ENCODE measurements at places on chromosomes 7 and 10.

DNA sequence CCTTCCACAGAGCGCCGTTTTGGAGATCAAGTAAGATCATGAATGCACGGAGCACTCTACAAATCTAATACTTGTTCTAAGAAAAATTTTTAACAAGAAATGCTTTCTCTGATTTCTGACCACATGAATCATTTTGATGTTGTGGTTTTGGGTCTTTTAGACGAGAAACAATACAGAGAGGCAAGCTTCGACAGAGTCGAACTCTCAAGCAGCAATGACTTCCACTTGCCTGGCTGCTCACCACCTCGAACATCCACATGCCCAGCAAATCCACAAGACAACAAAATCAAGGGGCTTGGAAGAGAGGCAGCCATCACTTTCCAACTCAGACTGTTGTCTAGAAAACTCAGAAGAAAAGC lies 69.4 kb upstream of the GSDME start:
- DNase-seq, result no peak

DNA sequence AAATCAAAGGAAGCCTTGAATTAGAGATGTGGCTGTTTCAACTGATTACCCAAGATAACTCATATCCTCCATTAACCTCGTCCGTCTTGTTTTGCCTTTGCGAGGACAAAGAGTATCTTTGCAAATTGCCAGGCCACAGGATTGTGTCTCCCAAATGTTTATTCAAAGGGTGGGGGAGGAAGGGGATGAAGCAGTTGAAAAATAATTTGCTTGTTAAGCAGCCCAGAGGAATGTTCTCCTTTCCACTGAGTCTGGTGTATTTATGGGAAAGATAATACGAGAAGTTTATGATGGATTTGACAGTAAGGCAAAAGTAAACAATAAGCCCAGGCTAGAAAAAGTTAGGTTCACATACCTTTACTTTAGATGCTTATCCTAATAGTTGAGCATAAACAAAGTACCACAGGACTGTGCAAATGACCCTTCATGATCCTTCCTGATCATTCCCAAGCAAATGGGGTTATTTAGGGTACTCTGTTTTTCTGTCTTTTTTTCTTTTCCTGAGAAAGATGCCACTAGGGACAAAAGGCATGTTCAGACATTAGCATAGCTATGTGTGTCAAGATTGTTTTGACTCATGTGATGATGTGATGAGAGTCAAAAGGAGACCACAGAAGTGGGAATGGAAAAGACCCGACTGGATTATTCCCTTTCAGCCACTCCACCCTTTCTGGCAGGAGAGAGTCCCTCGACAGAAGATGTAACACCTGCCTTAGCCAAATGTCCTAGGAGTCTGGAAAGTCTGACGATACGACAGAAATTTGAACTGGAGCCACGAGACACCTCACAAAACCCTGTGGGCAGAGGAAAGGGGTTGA lies 243.0 kb upstream of the GLI3 start:
- no peak for DNase-seq

DNA sequence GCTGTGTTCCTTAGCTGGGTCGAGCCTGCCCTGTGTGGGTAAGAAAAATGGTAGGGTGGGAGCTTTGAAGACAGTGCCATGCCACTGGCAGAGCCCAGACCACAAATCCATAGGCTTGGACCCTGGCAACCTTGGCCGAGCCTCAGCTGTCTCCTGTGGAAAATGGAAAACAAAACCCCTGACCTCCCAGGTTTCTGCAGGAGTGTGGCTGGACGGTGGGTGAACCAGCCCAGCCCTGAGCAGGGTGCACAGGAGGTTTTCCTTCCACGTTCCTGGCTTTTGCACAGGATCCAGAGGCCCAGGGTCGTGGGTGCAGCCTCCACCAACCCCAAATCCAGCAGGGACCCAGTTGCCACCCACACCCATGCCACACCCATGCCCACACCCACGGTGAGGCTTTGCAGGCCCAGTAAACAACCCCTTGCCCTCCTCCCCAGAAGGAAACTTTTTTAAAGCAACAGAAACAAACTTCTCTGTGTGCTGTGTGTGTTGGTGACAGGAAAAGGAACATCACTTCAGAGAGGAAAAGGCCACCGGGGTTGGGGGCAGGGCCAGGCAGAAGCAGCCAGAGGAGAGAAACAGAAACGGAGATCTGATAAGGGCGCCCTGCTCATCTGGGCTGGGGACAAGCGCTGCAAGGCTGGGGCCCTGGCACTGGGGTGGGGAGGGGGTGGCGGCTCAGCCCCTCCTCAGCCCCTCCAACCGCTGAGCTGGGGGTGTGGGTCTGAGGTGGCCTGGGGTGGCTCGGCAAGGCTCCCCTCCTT lies 20.7 kb upstream of the ZMIZ1 start:
- no peak for DNase-seq

- no peak for DNase-seq
Measured at GRCh38 chr7:40223451-40224127, 88.8 kb downstream of the SUGCT start.

DNA sequence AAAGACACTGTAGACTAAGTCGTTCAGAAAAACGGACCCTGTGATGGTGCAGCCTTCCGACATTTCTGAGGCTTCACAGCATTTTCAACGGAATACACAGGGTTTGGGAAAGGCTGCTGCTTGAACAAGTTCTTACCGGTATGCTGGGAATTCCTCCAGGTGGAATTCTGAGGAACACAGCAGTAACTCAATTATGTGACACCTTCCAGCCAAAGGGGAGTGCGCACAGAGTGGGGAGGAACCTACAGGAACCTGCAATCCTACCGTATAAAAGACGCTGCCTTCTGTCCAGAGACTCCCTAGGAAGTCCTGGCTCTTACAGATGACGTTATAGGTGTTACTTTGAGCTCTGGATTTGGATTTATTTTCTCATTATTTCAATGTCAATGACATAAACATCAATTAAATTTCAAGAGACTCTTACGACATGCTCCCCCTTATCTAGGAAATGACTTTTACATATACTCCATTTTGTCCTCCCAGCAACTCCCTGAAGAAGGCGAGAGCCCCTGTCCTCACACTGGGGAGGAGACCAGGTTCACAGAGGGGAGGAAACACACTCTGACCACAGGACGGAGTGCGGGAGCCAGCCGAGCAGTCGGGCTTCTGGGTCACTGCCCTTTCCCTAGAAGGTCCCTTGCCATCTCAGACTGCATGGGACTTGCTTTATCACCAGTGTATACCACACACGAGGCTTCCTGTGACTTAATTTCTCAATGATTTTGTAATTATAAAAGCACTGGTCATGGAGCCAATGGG lies 27.9 kb downstream of the VIPR2 start:
- no peak for DNase-seq

DNA sequence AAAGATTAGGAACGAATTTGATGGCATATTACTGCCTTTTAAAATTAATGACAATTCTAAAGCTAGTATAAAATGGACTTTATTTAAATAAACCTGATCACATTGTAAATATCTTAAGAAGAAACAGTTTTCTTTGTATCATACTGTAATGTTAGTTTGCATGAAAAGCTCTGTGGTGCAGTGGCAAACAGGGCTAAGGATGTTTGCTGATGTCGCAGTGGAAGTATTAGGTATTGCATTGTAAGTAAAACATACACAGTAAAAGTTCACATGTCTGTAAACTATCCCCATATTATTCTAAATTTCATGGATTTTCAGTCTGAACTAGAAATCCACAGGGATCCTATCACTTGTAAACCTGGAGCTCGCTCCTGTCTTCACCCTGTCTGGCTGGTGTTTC lies 252.6 kb upstream of the ZNF32 start:
- DNase-seq, result no peak

DNA sequence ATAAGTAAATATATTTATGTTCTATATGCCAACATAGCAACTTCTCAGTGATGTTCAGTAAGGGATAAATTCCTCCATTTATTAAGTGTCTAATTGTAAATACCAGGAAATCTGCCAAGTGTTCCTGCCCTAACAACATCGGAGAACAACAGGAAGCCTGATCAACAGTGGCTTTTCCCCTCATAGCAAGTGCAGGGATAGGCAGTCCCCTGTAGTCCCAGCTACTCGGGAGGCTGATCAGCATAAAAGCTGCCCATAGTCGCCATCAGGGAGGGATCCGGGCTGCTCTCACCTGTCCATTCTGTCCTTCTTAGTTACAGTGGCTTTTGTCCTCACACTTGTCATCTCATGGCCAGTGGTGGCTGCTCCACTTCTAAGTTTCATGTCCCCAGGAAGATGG lies 141.3 kb downstream of the IDE start:
- DNase-seq, result no peak

GRCh38 chr10:51321980-51322379 lies 247.7 kb downstream of the PRKG1 start:
- DNase-seq, result no peak

DNA sequence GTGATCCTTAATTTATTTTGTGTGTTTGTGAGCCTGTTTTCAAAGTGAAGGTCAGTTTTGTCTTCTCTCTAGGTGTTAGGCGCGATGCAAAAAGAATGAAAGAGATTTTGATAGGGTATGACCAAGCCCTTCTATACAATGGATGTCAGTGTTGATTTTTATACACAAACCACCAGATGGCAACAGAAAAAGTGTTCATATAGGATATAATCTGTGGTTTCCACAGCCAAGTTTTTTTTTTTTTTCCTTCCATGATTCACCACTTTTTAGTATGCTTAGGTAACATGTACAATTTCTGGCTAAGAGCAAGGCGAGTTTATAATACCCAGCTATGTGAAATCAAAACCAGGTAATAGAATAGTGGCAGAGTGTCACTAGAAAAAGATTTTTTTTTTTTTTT lies 8.1 kb downstream of the SDK1 start:
- no peak for DNase-seq

- DNase-seq, result peak; percentile 50
Measured at GRCh38 chr7:2971914-2972834, 71.5 kb downstream of the CARD11 start.

- no peak for DNase-seq
Measured at GRCh38 chr10:128185627-128186026, 59.4 kb upstream of the MKI67 start.

DNA sequence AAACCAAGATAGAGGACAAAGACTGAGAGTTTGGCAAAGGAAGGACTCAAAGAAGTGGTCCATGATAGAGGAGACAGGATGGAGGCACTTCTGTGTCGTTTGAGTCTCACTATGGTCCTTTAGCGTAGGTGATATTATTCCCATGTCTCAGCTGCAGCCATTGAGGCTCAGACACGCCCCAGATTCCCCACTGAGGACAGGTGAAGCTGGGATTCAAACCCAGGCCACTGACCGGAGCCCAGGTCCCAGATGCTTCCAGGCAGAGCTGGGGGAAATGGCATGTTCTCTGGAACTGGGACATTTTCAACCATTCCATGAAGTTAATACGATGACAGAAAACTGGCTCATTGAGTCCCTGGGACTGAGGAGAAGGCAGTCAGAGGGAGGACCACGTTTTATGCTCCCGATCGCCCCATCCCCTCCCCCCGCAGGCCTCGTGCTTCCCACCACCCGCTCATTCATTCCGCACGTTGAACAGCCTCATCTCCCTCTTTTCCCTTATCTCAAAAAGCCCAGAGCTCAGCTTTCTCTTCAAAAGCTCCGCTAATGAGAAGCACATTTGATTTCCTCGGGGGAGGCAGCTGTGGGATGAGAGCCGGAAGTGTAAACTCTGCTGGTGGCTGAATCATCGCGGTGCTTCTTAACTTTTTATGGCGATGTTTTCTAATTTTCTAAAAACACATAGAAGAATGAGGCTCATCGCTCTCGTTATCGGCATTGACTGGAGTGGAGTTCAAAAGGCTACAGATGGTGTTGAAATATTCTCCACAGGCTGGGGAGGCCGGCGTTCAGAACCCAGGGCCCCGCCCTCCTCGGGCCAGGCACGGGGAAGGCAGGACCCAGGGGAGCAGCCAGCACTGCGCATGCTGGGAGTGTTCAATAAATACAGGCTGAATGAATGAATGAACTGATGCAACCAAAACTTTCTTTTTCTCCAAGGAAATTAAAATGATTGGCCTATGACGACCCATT lies 64.0 kb downstream of the OAT start:
- DNase-seq, result no peak

- DNase-seq, result peak; percentile 89
Measured at GRCh38 chr10:95290461-95291364, at the start of gene PDLIM1. Gene PDLIM1, minus strand, starts transcription at chr10:95291003. Its CDS starts 88 bp downstream, at chr10:95290915.

- no peak for DNase-seq
Measured at GRCh38 chr10:132270721-132271457, 36.9 kb downstream of the STK32C start.

- DNase-seq, result no peak
Measured at GRCh38 chr7:158072991-158073730, 514.5 kb downstream of the PTPRN2 start.

DNA sequence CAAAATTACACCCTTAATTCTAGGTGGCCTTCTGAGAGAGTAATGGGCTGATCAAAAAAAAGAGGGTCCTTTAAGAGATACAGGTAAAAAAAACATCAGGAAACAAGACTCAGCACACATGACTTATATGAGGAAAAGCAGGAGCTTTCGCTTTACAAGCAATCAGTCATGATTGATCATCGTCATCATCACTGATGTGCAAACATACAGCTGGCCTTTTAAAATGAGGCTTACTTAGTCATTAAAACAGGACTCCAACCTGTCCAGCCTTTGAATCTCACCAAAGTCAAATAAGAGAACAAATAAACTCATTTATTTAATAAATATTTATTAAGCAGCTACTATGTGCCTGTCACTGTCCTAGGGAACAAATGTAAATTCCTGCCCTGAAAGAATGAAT lies 255.3 kb downstream of the SKAP2 start:
- no peak for DNase-seq

DNA sequence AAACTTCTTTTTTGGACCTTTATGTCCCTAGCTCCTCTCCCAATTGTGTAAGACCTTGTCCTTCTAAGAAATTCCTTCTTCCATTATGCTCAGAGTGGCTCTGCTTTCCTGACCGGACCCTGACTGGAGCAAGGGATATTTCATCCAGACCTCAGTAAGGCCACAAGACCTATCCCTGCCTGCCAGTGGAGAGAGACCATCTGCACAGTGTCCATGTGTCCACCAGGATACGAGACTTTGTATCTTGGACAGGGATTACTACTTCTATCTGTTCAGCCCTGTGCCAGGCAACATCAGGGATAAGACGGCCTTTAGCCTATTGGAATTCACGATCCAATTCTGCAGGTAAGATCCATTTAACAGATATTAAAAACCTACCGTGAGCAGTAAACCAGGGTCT lies 7.2 kb upstream of the ATOH7 start:
- DNase-seq, result no peak

DNA sequence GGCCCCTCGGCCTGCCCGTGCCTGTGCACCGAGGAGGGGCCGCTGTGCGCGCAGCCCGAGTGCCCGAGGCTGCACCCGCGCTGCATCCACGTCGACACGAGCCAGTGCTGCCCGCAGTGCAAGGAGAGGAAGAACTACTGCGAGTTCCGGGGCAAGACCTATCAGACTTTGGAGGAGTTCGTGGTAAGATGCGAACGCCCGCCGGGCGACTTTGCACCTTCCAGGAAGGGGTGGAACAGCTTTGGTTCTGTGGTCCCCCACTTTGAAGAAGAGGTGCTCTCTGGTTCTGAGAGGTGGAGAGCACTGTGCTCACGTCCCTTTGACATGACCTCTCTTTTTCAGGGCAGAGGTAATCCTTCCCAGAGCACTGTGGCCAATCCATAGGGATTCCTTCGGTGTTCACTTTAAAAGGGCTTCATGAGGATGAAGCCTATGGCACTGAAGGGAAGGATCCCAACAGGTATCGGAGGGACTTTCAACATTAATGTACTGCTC lies 2.6 kb downstream of the VWC2 start:
- no peak for DNase-seq
